ENCODE measurements at places on chromosomes 13 and 19. TPM values are rescaled to one million over a fixed set of nuclear protein-coding genes. Genes with fewer than 3 reads are reported as not detected.

EXOC3L2 gene
- total RNA-seq, result 3.3 TPM

DCT gene
- 0.06 TPM for total RNA-seq

SAE1 gene
- total RNA-seq, result 67.7 TPM

- H3K4me1 ChIP-seq, result peaks cover 17% of the 10 kb centered on the region
- peak overlapping the region; percentile 1 for H3K27ac ChIP-seq
- no peaks in the 10 kb centered on the region for H3K27me3 ChIP-seq
- no peaks in the 10 kb centered on the region for H3K36me3 ChIP-seq
- no peak overlapping the region for H3K4me3 ChIP-seq
Observed at GRCh38 chr19:32363175-32363574, 17.8 kb downstream of the ZNF507 start.

GRCh38 chr19:49869009-49869483 is 1.7 kb upstream of the PNKP start:
- H3K4me1 ChIP-seq, result peaks cover 54% of the 10 kb centered on the region
- DNase-seq, result peak; percentile 93
- H3K27me3 ChIP-seq, result no peaks in the 10 kb centered on the region
- peak overlapping the region; percentile 27 for H3K4me3 ChIP-seq
- peak overlapping the region; percentile 93 for H3K27ac ChIP-seq

- peaks cover 23% of the 10 kb centered on the region for H3K4me1 ChIP-seq
- H3K27ac ChIP-seq, result no peak overlapping the region
- DNase-seq, result no peak
- H3K36me3 ChIP-seq, result no peaks in the 10 kb centered on the region
- H3K4me3 ChIP-seq, result no peak overlapping the region
Observed at GRCh38 chr19:493391-494170, 2.7 kb upstream of the MADCAM1 start.

DNA sequence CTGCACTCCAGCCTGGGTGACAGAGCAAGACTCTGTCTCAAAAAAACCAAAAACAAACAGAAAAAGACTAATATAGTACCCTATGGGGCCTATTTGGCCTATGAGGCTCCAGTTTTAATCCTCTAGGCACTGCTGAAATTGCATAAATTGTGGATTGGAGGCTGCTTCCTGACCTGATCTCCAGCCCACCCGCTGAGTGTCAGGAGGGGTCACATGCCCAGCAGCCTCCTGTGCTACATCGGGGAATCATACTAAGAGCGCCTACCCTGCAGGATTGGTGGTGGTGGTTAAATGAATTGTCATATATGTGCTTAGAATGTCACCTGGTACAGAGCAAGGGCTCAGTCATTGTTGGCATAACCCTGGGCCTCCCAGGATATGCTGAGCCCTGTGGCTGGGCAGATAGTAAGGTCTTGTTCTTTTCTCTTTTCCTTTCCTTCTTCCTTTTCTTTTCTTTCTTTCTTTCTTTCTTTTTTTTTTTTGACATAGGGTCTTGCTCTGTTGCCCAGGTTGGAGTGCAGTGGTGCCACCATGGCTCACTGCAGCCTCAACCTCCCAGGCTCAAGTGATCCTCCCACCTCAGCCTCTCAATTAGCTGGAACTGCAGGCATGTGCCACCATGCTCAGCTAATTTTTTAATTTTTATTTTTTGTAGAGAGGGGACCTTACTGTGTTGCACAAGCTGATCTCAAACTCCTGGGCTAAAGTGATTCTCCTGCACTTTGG is 31.3 kb downstream of the LTBP4 start:
- no peaks in the 10 kb centered on the region for H3K4me1 ChIP-seq
- H3K27ac ChIP-seq, result no peak overlapping the region
- H3K27me3 ChIP-seq, result no peaks in the 10 kb centered on the region
- no peak overlapping the region for H3K4me3 ChIP-seq
- peaks cover 7% of the 10 kb centered on the region for H3K36me3 ChIP-seq
- no peak for DNase-seq

DNA sequence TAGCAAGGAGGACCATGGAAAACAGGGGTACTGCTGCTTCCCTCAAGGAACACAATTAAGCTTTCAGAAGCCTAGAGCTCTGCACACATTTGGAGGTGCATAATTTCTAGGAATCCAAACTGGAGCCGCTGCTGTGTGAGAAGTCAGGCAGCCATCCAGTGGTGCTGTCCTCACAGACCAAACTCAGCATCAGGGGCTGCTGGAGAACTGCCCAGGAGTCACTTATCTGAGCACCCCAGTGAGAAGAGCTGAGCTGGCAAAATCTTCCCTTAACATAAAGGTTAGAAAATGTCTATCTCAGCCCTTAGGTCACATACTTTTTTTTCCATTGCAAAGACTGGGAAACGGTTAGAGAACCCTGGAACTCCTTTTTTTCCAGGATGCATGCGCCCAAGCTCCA is 72.8 kb downstream of the ATP7B start:
- H3K4me1 ChIP-seq, result no peaks in the 10 kb centered on the region
- H3K36me3 ChIP-seq, result no peaks in the 10 kb centered on the region
- no peak for DNase-seq
- H3K4me3 ChIP-seq, result no peak overlapping the region
- no peak overlapping the region for H3K27ac ChIP-seq
- no peaks in the 10 kb centered on the region for H3K27me3 ChIP-seq

- no peaks in the 10 kb centered on the region for H3K36me3 ChIP-seq
- no peak for DNase-seq
- H3K27ac ChIP-seq, result peak overlapping the region; percentile 60
- peaks cover 62% of the 10 kb centered on the region for H3K4me1 ChIP-seq
Observed at GRCh38 chr19:4910594-4911281, 1.4 kb downstream of the UHRF1 start.

GRCh38 chr13:95298971-95299621 is 2.2 kb downstream of the ABCC4 start:
- H3K27me3 ChIP-seq, result peaks cover 22% of the 10 kb centered on the region
- H3K36me3 ChIP-seq, result no peaks in the 10 kb centered on the region
- no peak for DNase-seq
- no peak overlapping the region for H3K27ac ChIP-seq
- H3K4me1 ChIP-seq, result no peaks in the 10 kb centered on the region
- H3K4me3 ChIP-seq, result no peak overlapping the region

DNA sequence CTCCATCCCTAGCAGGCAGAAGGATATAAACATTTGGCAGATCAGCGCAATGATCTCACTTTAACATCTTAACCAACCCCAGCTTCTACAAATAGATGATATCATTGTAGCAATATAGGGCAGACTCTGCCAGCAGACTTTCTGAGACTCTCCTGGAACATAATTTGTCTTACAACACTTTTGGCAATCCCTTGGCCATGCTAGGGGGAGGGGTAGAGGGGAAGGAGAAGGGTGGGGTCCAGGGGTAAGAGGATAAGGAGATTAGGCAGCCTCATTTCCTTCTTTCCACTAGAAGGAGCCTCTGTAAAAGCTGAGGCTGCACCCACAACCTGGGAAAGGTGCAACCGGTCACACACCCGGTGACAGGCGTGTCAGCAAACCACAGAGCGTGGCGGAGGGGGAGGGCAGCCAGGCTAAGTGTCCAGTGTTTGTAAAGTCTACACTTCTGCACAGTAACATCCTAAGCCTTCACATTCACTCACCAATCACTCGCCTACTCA is 8.7 kb upstream of the UBAC2 start:
- no peaks in the 10 kb centered on the region for H3K36me3 ChIP-seq
- DNase-seq, result no peak
- H3K27me3 ChIP-seq, result no peaks in the 10 kb centered on the region
- H3K27ac ChIP-seq, result no peak overlapping the region

PSG6 gene
- total RNA-seq, result not detected

GRCh38 chr13:20796791-20797508 is 23.2 kb upstream of the EEF1AKMT1 start:
- no peak overlapping the region for H3K27ac ChIP-seq
- H3K36me3 ChIP-seq, result peaks cover 51% of the 10 kb centered on the region
- H3K4me1 ChIP-seq, result peaks cover 6% of the 10 kb centered on the region
- no peaks in the 10 kb centered on the region for H3K27me3 ChIP-seq

PRR12 gene
- total RNA-seq, result 26.7 TPM

- no peak for DNase-seq
- peak overlapping the region; percentile 23 for H3K4me3 ChIP-seq
- H3K27me3 ChIP-seq, result peaks cover 21% of the 10 kb centered on the region
- no peaks in the 10 kb centered on the region for H3K36me3 ChIP-seq
- H3K27ac ChIP-seq, result no peak overlapping the region
- H3K4me1 ChIP-seq, result peaks cover 21% of the 10 kb centered on the region
Observed at GRCh38 chr19:58356766-58357480, 3.6 kb upstream of the A1BG start.

Measured in left lung (tissue), 14 donors.